Activated CD4-positive, CD25-positive, alpha-beta regulatory T cell (primary cell): ENCODE measurements at places on chromosomes 3 and 15.
A peak's percentile ranks its signal among the peaks of the same experiment; 100 is the strongest.

GRCh38 chr15:82943176-82943575, 9.3 kb downstream of the HOMER2 start:
- DNase-seq = no peak

DNA sequence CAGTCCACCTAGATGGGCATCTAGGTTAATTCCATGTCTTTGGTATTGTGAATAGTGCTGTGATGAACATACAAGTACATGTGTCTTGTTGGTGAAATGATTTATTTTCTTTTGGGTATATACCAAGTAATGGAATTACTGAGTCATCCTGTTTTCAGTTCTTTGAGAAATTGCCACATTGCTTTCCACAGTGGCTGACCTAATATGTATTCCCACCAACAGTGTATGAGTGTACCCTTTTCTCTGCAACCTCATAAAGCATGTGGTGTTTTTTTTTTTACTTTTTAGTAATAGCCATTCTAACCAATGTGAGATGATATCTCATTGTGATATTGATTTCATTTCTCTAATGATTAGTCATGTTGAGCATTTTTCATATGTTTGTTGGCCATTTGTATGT, 86.0 kb upstream of the NDN start:
- DNase-seq = no peak

DNA sequence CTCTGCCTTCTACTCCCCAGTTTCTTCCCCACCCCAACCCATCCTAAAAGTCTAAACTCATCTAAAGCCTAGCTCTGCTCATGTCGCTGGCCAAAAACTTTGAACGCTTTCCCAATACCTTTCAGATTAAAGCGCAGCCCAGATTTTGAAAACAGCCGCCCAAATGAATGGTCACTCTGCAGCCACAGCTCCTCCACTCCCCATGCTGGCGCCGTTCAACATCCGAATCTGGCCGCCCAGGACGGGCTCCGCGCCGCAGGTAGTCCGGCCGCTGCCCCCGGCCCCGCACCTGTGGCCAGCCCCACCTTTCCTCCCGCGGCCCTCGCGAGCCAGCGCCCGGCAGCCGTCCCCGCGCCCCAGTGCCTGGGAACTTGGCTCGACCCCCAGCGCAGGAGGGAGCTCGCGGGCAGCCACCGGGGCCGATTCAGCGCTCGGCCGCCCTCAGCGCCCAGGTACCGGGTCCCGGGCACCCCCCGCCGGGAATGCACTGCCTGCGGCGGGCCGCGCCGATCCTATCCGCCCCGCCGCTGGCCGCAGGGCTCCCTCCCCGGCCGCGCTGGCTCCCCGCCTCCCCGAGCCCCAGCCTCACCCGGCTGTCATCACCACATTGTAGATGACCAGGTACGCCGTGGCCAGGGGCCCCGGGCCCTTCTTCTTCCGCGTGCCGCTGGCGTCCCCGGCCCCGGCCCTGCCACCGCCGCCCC, 417 bp downstream of the HACD2 start:
- DNase-seq = peak; percentile 39

- no peak for DNase-seq
Observed at GRCh38 chr3:30730967-30731366, 124.6 kb downstream of the TGFBR2 start.

DNA sequence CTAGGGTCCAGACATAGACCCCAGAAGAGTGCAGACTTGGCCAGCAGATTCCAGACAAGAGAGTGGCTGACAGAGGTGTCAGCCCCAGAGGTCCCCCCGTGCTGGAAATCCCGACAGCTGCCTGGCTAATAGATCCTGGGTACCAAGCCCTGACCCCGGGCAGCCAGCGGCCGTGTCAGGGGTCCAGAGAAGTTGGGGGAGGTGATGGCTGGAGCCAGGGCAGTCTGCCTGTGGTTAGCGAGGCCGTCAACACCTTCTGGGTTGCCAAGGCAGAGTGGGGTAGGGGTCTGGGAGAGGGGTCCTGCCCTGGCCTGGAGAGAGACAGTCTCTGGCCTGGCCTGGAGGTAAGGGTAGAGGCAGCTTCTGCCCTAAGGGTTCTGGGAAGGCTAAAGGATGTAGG, 25.1 kb upstream of the RPL29 start:
- DNase-seq = no peak

DNA sequence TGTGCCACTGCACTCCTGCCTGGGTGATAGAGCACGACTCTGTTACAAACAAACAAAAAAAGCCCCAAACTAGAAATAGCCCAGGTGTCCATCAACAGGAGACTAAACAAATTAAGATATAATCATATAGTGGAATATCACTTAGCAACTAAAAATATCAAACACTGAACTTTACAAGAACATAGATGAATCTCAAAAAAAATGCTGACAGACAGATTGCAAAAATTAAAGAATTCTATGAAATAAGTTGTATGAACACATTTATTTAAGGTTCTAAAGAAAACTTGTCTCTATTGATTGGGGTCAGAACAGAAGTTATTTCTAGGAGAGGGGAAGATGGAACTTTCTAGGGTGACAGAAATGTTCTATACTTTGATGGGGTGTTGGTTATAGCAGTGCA, 268.2 kb downstream of the CTNNB1 start:
- no peak for DNase-seq

GRCh38 chr15:65303687-65304380, 643 bp upstream of the RNU5B-1 start:
- DNase-seq = no peak

GRCh38 chr3:71225951-71226564, 357.5 kb downstream of the FOXP1 start:
- DNase-seq = no peak

DNA sequence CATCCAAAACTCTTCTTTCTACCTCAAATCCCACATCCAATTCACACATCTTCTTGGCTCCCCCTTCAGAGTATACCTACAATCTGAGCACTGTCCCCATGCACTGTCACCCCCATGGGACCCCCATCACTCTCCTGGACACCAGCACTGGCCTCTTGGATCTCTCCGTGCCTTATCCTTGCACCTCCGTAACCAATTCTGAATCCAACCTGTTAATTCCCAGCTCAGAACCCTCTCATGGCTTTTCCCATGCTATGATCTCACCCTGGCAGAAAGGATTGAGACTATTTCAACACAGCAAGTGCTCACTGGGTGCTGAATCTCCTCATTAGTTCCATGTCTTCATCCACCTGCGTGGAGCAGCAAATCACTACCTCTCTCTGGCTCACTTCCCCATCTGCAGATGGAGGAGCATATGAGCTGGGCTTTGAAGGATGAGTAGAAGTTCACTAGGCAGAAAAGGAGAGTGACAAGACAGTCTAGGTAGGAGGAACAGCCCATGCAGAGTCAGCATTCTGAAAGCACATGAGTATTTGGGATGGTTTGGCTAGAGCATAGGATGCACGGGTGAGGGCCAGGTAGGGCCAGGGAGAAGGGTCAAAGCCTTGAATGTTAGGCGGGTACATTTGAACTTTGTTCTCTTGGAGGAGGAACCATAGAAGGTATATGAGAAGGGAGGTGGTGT, 48.7 kb downstream of the SLC6A6 start:
- no peak for DNase-seq

GRCh38 chr3:168040607-168041208, 55.0 kb downstream of the GOLIM4 start:
- no peak for DNase-seq

GRCh38 chr3:112799946-112800345, 46.7 kb downstream of the CD200R1L start:
- DNase-seq = no peak

DNA sequence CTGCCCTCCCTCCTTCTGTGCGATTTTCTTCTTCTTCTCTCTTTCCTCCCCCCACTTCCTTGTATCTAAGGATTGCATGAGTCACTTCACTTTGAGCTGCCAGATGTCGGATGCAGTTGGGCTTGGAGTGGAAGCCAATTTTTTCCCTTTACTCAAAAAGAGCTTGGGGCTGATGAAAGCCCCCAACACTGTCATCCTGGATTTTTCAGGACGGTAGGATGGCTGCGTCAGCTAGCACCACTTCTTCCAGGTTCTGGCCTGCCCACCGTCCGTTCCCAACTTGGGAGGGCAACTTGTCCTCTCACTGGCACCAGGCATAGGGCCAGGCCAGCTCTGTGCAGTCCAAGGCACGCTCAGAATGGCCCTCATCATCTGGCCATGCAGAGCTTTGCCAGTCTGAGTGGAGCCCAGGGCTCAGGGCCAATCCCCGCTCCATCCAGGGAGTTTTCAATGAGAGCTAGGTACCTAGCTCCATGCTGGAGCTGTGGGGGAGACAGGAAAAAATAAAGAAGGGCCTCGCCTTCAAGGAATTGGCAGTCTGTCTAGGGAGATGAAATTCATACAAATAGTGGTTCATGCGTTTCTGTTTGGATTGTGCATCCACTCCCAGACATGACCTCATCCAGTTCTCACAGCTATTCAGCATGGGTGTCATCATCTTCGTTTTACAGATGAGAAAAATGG, 47.7 kb upstream of the INSYN1 start:
- DNase-seq = no peak

GRCh38 chr3:2099028-2099671, 484 bp downstream of the CNTN4 start:
- no peak for DNase-seq

- peak; percentile 12 for DNase-seq
Observed at GRCh38 chr3:129343643-129344360, 65.1 kb downstream of the HMCES start.

GRCh38 chr3:166957121-166957520, 423.0 kb downstream of the ZBBX start:
- no peak for DNase-seq

GRCh38 chr3:38842266-38842965, 26.4 kb upstream of the SCN10A start:
- DNase-seq = no peak

DNA sequence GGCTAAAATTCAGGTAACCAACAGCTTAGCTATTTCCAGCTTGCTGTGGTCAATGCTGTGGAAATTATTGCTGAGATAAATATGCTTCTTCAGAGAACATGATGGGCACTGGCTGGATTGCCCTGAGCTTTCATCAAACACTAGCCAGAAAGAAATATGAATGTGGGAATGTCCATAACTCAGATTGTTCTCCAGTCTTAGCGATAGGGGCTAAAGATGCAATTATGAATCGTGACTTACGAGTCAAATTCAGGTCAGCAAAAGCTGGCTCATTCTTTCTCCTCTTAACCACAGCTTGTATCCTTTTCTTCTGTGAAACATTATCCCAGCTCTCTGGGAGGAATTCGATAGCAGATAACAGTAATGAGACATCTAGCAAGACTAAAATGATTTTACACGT, 307.6 kb downstream of the RYR3 start:
- no peak for DNase-seq

GRCh38 chr3:50190936-50191660, at the start of gene GNAT1:
GNAT1 (plus strand) TSS chr3:50191610; CDS start chr3:50191726, 116 bp downstream.
- no peak for DNase-seq

DNA sequence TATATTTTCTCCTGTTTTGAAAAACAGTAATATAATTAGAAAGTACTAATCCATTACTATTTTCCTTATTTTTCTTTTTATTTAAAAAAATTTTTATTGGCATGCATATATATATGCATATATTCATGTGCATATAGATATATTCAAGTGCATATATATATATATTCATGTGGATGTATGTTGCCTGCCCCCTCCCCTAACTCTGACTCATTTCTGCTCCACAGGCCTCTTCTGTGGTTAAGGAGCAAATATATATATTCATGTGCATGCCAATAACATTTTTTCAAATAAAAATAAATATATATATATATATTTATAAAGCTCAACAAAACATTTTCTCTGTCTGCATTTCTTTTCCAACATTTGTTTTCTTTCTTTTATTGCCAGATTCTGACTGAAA, 13.6 kb upstream of the CORO2B start:
- DNase-seq = no peak

DNA sequence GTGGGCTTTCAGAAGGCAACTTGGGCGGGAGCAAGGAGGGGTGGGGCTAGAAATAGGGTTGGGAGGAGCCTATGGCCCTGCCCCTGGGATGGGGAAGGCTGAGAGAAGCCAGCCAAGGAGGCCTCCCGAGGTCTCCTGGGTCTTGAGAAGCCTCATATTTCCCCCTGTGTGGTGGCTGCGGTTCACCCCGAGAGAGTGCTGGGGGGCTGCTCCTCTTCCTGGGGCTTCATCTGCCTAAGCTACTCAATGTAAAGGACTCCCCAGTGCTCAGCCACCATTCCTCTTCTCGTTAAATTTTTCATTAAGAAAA, 174.3 kb downstream of the SMAD6 start:
- DNase-seq = no peak

DNA sequence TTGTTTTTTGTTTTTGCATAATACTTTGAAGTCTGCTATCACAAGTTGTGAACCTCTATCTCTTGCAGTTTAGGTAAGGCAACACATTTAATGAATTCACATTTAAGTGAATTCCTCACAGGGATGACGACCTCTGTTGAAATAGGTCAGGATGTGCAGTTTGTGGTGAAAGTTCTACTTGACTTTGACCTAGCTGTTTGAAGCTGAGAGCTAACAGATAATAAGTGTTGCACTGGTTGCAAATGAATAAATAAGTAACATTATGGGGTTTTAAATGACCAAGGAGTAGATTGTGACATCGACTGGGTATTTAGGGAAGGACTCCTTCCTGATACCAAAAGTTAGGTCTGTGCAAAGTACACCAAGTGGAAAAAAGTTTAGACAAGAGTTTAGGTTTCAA, 23.9 kb downstream of the NIT2 start:
- no peak for DNase-seq

GRCh38 chr15:71385026-71385425, 269.8 kb downstream of the THSD4 start:
- no peak for DNase-seq

DNA sequence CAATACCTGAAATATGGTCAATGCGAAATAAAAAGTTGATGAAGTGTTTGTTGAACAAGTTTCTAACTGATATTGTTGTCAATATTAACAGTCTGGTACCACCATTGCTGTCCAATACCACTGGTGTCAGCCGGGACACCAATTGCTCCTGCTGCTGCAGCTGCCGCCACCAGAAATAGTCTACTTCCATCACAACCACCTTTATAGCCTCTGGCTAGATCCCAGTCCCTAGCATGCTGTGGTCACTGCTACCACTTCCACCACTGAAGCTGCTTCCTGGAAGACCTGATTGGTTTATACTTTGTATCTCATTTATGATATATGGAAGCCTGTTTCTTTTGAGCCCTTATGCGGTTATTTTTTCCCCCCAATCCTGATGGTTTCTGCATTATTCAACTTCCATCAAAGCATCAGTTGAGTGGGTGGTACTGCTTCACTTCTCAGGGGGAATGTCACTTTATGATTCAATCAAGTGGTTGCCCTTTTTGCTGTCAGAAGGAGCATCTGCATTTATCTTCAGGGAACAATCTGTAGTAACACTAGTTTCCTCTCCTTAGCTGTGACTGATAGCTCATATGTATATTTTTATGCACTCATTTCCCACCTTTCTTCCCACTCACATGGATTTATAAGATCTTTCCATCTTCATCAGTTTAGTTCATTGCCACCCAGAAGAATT, 11.7 kb downstream of the LNP1 start:
- DNase-seq = no peak

GRCh38 chr3:171001957-171002694, 24.4 kb downstream of the SLC2A2 start:
- DNase-seq = no peak

DNA sequence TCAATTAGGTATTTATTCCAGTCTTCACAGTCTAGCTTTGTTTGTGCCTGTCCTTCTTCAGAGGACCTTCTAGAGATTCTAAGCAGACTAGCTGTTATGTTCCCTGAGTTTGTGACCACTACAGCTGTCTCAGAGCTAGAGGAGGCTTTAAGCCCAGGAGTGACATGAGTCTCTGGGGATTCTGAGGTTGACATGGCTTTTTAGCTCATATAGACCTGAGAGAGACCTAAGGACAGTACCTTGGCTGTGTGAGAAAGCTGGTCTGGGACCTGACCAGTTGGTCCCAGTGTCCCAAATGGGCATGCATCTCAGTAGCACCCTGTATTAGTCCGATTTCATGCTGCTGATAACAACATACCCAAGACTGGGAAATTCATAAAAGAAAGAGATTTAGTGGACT, 330.2 kb downstream of the DIPK2A start:
- DNase-seq = no peak
